ENCODE measurements at places on chromosomes 3 and 15.

- DNase-seq, result no peak
Measured at GRCh38 chr3:43710607-43711006, 19.9 kb downstream of the ABHD5 start.

DNA sequence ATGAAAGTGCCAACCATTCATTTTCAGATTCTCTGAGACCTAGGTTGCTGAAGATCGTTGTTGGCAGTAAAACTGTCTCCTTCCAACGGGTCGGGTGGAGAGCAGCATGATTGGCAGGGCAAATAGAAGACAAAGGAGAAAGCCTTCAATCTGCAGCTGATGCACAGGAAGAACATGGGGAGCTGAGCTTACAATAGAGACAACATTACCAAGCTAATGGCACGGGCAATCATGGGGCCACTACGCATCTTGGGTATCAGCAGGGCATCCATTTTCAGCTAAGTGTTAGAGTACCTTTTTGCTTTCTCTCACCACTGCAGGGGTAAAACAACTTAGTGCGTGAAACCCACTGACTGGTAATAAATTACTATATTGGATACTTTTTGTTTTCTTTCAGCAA, 114.8 kb downstream of the WDR72 start:
- no peak for DNase-seq

DNA sequence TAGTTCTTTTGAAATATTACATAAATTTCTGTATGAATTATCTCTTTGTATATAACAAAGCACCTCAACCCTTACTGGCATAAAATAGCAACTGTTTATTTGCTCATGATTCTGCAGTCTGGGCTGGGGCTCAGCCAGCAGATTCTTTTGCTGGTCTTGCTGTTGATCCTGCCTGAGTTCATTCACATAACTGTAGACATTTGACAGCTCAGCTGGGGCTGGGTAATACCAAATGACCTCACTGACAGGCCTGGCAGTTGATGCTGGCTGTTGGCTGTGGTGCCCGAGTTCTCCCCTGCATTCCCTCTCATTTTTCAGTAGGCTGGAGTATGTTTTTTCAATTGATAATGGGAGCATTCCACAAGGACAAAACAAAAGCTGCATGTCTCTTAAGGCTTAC, 449.9 kb upstream of the GOLIM4 start:
- DNase-seq, result no peak

DNA sequence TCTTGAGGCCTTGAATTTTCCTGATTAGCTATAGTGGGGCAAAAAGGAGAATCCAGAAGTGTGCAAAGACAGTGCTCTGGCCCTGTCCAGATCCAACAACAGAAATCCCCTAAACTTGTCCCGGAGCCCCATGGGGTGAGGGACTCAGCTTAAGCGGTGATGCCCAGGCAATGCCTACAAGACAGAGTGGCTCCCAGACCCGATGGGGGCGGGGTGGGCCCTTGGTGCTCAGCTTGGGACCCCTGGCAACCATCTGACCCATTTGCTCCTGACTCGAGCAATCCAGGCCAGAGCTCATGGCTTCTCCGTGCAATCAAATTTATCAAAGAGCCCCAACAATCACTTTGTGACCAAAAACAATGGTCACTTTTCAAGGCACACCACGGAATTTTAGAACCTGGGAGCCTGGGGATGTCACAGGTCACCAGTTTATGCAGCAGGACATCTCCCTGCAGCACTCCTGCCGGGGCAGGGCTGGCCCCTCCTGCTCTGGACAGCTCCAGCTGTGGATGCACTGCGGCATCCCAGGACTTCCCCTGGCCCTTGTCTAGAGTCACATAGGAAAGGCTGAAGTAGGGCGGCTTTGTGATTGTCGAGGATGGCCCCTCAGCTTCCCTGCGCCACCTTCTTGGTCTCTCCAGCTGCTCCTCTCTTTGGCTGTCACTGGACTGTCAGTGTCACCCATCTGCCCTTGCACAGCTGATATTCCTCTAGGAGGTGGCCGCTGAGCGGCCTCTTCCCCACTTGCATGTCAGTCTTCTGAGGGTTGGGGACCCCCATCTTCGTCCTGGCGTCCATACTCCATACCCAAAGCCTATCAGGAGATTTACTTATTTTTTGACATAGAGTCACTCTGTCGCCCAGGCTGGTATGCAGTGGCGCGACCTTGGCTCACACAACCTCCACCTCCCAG, 28.4 kb downstream of the RGMA start:
- DNase-seq, result no peak

DNA sequence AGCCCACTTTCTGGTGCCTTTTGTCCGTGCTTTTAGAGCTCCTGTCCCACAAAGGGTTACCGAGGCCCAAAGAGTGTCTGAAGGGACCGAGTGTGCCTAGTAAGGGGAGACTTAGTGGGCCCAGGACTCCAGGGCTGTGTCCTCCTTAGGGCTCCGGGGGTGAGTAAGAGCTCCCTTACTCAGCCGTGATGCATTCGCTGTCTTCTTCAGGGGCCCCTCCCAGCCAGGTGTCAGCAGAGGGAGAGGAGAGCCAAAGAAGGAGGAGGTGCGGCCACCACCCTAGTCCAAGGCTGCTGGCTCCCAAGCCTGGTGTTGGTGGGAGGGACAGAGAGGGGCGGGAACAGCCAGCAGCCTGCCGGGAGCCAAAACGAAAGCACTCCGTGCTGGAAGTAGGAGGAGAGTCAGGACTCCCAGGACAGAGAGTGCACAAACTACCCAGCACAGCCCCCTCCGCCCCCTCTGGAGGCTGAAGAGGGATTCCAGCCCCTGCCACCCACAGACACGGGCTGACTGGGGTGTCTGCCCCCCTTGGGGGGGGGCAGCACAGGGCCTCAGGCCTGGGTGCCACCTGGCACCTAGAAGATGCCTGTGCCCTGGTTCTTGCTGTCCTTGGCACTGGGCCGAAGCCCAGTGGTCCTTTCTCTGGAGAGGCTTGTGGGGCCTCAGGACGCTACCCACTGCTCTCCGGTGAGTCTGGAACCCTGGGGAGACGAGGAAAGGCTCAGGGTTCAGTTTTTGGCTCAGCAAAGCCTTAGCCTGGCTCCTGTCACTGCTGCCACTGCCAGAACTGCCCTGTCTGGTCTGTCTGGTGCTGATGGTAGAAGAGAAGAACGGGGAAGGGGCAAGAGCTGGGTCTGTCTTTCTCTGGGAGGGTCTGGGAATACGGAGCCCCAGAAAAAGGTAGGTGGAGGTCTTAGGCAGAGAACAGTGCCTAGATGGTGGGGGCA, at the start of gene IL17RC:
Gene IL17RC, plus strand, starts transcription at position 365 of the 947 bp plus-strand sequence. Its CDS starts 218 bp downstream, at position 583.
- DNase-seq, result peak; percentile 90

DNA sequence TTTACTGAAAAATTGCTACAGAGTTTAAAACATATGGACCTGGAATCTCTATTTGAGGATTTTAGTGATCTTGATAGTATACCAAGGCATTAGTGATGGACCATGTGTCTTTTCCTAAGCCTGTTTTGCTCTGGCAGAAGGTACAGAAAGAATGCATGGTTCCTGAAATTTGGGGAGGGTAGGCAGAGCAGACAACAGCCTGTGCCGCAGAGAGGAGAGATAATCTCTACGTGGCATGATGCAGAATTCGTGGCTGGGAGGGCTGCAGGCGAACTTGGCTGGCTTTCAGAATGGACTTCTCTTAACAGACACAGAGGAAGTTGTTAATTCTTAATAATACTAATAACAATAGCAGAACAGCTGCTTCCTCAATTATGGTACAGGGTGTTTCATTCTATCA, 137.5 kb upstream of the FOXB1 start:
- no peak for DNase-seq

GRCh38 chr15:39468331-39468730, 112.5 kb upstream of the THBS1 start:
- no peak for DNase-seq

- DNase-seq, result no peak
Measured at GRCh38 chr3:145801696-145802095, 359.3 kb downstream of the PLOD2 start.

DNA sequence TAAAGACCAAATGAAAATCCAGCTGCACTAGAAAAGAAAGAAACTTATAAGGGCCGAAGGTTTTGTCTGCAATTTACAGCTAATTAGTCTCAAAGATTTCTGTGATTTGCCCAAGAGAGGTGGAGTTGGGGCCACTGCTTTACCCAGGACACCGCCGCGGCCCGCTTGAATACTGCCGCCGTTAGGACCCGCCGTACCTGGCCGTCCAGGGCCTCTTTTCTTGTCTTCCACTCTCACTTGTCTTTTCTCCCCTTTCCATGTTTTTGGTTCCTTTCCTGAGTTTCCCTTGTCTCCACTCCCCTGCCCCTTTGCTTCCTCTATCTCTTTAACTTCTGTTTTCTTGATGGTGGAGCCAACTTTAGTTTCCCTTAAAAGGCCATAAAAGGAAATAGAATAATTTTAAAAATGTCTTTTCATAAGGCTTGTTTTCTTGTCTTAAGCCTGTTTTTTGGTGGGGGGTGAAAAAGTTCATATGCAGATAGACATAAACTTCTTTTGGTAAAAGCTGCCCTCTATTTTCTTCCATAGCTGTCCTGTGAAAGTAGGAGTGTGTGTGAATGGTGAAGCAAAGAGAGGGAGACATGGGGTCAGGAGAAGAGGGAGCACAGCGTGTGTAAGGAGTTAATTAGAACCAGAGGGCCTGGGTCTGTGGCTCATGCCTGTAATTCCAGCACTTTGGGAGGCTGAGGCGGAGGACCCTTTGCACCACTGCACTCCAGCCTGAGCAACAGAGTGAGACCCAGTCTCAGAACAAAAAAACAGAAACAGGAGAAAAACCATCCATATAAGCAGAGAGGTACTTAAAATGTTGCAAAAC, 16.0 kb upstream of the CCNL1 start:
- peak; percentile 65 for DNase-seq

GRCh38 chr3:13616359-13616758, 67.4 kb downstream of the FBLN2 start:
- DNase-seq, result no peak

DNA sequence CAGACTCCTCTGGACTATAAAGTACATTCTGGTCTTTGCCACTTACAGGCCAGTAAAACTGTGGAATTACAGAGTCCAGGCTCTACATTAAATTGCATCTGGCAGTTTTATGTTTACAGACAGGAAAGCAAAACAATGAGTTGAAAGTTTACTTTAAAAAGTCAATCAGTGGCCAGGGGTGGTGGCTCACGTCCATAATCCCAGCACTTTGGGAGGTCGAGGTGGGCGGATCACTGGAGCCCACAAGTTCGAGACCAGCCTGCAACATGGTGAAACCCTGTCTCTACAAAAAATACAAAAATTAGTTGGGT, 53.8 kb downstream of the TM4SF4 start:
- no peak for DNase-seq

DNA sequence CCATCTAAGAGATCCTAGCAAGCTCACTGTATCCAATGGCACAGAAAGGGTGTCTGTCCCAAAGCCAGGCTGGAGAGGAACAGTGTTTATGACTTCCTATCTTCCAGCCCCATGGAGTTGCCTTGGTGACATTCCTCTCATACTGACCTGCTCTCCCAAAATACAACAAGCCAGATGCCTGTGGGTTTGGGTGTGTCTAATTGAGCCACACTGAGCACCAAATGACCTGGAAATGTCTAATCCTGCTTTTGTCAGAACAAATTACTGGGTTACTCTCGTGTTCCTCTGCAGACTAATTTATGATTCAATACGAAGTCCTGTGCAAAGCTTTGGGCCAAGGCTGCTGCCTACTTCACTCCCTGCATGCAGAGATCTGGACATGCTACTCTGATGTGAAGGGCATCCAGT, 98.1 kb upstream of the STRIT1 start:
- peak; percentile 95 for DNase-seq

DNA sequence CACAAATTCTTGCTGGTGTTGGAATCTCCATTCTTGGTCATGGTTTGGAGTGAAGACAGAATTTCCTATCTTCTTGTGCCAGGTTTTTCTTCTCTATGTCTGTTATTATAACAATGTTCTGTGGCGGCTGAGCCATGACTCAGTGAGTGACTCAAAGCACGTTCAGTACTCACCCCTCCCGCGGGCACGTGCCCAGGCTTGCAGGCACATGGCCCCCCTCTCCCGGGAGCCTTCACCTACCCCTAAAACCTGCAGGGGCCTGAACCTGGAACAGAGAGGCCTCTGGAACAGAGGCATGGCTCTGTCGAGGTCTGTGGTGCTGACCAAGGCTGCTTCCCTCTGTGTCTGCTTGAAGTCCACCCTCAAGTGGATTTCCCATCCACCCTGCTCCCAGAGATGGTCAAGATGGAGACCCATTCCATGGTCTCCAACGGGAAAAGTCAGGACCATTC, 27.6 kb downstream of the PLXNB1 start:
- peak; percentile 90 for DNase-seq

DNA sequence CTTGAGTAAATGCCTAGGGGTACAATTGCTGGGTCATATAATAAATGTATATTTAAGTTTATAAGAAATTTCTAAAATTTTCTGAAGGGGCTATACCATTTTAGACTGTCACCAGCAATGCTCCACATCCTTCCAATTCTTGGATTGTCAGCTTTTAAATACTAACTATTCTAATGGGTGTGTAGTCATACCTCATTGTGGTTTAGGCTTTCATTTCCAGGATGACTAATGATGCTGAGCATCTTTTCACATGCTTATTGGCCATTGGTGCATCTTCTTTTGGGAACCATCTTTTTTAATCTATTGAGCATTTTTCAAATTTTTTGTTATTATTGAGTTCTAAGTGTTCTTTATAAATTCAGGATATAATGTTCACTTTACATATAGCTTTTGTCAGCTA, 52.5 kb upstream of the CORO2B start:
- peak; percentile 94 for DNase-seq

DNA sequence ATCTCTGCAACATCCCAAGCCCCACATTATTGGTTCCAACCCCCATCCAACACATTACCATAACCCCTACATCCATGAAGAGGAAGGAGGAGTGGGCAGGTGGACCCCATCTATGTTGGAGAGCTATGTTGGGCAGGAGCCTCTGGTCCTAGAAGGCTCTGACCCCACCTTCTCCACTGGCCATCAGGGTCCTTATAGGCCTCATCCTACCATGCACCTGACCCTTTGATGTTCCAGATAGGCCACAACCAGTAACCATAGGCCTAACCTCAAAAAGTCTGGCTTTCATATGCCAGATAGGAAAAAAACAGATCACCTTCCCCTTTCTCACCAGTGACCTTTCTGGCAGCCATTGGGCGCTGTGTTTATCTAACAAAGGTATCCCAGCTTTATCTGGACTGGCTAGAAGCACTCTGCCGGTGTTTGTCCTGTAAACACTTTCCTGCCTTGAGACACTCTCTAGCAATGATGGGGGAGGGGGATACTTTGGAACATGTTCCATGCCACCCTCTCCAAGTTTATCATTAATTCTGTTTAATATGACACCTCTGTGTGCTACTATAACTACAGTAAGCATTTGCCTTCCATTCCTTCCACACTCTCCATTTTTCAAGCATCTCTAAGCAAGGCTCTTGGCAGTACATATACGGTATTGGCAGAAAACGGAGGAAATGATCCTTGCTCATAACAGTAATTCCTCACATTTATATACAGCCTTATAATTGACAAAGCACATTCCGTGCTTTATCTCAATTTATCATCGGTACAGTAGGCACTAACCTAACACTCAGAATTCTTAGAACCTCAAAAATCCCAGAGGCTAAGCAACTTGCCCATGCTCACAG, 377.1 kb downstream of the VPS13C start:
- no peak for DNase-seq
